ENCODE measurements at places on chromosomes 12 and 14. TPM values are rescaled to one million over a fixed set of nuclear protein-coding genes. Genes with fewer than 3 reads are reported as not detected.

GRCh38 chr12:132558042-132558856 is 52.1 kb downstream of the LRCOL1 start:
- H3K27ac ChIP-seq, result no peak overlapping the region
- no peaks in the 10 kb centered on the region for H3K36me3 ChIP-seq
- H3K27me3 ChIP-seq, result peaks cover 18% of the 10 kb centered on the region
- no peaks in the 10 kb centered on the region for H3K4me1 ChIP-seq
- DNase-seq, result no peak

Gene RPL10L
- not detected for total RNA-seq

GRCh38 chr14:91159182-91159581 is 45.3 kb downstream of the DGLUCY start:
- H3K4me3 ChIP-seq, result no peak overlapping the region
- no peak overlapping the region for H3K27ac ChIP-seq
- DNase-seq, result no peak
- H3K36me3 ChIP-seq, result peaks cover 22% of the 10 kb centered on the region
- H3K27me3 ChIP-seq, result no peaks in the 10 kb centered on the region

GRCh38 chr12:19909418-19909817 is 458.9 kb upstream of the PDE3A start:
- no peak overlapping the region for H3K27ac ChIP-seq
- H3K4me1 ChIP-seq, result no peaks in the 10 kb centered on the region
- no peaks in the 10 kb centered on the region for H3K36me3 ChIP-seq
- H3K4me3 ChIP-seq, result no peak overlapping the region
- no peak for DNase-seq
- H3K27me3 ChIP-seq, result no peaks in the 10 kb centered on the region
